ENCODE measurements at places on chromosomes 4 and X.

DNA sequence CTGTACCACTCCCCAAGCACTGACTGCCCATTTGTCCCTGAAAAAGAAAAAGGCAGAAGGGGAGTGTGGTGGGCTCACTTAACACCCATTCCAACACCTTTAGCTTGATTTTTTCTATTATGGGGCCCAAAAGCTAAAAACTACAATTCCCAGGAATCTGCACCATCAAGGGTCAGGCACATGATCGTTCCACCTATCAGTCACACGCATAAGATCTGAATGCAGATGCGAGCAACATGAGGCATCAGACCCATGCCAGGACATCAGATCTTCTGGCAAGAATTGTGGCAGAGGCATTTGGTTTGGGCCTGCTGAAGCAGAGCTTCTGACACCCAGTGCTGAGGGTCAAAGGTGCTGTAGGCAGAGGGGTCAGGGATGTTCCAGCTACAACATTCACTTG lies 595.9 kb downstream of the BCOR start:
- no peak for DNase-seq

DNA sequence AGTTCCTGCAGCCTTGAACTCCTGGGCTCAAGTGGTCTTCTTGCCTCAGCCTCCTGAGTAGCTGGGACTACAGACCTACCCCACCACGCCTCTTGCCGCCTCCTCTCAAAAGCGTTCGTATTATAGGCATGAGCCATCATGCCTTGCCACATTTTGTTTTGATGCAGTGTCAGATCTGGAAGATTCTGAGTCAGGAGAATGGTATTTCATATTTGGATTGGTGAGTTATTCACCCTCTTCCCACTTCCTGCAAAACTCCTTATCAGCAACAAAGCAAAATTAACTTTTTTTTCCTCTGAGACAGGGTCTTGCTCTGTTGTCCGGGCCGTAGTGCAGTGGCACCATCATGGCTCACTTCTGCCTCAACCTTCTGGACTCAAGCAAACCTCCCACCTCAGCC lies 29.6 kb downstream of the REST start:
- no peak for DNase-seq

- DNase-seq: no peak
Measured at GRCh38 chrX:148582353-148582752, 81.9 kb downstream of the AFF2 start.

DNA sequence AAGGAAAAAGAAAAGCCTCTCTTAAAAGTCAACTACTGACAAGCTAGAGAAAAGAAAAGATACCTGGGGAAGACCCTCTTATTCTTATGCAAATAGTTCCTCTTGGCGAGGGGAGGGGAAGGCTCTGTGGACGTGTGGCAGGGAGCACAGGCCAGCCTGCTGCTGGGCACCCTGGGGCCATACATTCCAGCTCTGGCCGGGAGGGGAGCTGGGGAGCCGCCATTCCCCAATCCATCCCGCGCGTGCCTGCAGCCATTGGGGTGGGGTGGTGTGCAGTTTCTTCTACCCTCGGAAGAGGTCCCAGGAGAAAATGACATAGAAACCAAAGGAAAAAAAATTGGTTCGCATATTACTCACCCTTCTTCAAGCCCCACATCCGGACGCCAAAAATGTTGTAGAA lies 1496.4 kb downstream of the RPA4 start:
- DNase-seq: no peak

DNA sequence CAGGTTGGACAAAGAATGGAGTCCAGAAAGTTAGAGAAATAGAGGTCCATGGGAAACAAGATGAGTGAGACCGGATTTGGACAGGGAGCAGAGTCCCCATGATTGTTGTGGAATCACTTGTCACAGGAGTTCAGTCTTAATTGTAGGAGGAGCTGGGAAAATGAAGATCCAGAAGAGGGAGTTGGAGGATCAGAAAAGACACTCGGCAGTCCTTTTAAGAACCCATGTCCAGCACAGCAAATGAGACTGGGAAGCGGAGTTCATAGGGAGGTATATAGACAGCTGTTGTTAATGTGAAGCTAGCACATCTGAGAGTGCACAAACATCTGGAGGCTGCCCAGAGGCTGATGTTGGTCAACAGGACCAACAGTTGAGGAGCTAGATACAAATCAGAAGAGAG lies 111.4 kb upstream of the RXFP1 start:
- DNase-seq: no peak

DNA sequence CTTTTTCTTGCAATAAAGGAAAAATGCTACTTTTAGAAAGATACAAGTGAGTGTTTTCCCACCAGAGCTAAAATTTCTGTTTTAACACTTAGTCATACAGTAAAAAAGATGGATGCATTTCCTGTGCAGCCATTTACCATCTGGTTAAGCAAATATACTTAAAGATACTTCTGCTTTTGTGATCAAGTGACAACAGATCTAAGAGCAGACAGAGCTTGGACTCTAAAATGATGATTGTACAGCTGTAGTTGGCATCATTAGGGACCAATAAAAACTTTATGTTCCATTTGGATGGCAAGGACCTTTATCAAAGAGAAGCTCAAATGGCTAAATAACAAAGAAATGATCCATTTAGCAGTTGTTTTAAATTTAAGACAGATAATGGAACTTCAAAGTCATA lies 270.8 kb downstream of the FSTL5 start:
- no peak for DNase-seq

DNA sequence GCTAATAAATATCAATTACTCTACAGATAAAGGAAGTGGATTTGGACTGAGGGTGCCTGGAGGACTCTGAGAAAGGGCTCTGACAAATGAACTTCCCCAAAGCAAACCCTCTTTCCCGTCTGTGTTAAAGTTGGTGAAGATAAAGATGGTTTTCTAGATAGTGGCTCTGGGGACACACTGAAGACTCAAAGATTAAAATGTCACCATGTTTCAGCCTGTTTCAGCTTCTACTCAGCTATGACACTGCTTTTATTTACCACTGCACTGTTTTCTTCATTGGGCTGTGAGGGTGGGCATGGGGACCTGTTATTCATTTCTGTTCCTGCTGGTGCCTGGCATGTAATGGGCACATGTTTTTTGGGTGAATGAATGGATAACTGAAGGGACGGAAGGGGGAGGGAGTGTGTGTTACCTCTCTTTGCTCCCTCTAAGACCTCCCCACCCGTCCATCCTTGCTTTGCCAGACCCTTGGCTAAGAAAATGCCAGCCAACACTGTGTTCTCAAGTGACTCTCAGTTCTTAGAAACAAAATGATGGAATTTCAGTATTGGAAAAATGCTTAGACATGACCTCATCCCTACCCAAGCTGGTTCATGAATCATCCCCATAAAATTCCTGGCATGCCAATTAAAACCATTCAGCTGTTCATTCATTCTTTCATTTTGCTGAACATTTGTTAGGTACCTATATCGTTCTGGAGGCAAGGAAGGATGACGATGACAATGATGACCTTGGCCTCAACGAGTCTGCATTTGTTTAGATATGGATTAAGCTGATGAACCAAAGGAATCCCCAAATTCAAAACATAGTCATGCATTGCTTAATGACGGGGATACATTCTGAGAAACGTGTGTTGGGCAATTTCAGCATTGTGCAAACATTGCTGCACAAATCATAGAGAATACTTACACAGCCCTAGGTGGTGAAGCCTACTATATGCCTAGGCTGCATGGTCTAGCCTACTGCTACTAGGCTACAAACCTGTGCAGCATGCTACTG lies 13.4 kb upstream of the STK32B start:
- DNase-seq: no peak

GRCh38 chrX:123814343-123814742 lies 45.5 kb upstream of the XIAP start:
- no peak for DNase-seq

DNA sequence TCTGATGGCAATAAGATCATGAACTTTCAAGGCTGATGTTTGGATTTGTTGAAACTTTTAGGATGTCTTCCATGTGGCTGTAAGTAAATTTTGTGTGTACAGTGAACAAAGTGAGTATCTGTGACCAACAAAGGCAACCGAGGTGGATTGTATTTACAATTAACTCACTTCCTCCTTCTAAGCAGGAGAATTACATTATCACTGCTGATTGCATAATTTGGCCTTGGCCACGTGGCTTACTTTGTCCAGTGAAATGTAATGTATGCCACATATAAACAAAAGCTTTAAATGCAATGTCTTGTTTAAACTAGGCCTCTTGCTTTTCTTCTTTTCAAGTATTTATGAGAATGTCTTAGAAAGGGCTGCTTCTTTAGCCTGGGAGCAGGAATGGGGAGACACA lies 66.3 kb upstream of the MAD2L1 start:
- no peak for DNase-seq

GRCh38 chr4:2734612-2735011 lies 21.5 kb downstream of the TNIP2 start:
- no peak for DNase-seq

DNA sequence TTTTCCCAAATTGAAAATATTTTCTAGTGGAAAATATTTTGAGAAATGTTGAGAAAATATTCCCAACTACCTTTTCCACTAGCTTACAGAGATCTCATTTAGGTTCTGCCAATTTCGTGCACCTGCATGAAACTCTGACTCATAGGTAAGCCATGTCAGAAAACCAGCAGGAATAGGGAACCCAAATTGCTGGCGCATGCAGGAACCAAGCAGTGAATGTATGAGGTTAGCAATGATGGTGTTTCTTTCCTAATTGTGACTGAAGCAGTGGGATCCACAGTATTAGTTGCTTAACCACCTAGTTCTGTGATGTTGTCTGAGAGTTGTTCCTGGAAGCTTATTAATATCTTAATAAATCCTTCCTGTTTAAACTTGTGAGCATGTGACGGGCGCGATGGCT lies 381.0 kb upstream of the TRAM1L1 start:
- no peak for DNase-seq

DNA sequence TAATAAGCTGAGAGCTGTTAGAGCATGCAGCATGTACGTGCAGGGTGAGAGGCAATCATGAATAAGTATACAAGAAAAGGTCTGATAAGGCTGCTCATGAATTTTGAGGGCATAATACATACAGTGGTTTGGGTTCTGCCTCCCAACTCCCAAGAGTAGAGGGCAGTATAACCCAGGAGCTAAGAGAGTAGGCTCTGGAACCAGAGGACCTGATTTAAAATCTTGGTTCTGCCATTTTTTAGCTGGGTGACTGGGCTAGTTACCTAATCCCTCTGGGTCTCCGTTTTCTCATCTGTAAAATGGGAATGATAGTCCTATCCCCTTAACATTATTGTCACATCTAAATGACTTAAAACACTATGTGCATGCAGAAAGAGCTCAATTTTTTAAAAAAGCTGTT lies 85.3 kb downstream of the LNX1 start:
- DNase-seq: no peak

GRCh38 chr4:114187592-114187991 lies 208.1 kb upstream of the ARSJ start:
- DNase-seq: no peak

DNA sequence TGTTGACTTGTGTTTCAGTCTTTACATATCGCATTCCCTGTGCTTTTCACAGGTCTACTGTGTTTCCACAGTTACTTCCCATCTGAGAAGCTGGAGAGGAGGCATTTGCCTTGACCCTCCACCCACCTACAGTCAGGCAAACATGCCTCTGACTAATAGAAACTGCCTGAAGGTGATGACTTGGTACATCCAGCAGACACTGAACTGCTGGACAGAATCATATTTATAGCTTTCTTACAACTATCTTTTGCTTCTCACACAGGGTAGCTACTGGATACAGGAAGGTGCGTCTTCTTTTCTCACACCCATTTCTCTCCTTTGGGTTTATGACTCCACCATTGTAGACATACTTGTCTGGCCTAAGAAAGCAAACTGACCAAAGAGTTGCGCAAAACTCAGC lies 58.0 kb downstream of the VGLL1 start:
- no peak for DNase-seq

- DNase-seq: no peak
Measured at GRCh38 chr4:74738464-74739143, 55.7 kb downstream of the BTC start.

DNA sequence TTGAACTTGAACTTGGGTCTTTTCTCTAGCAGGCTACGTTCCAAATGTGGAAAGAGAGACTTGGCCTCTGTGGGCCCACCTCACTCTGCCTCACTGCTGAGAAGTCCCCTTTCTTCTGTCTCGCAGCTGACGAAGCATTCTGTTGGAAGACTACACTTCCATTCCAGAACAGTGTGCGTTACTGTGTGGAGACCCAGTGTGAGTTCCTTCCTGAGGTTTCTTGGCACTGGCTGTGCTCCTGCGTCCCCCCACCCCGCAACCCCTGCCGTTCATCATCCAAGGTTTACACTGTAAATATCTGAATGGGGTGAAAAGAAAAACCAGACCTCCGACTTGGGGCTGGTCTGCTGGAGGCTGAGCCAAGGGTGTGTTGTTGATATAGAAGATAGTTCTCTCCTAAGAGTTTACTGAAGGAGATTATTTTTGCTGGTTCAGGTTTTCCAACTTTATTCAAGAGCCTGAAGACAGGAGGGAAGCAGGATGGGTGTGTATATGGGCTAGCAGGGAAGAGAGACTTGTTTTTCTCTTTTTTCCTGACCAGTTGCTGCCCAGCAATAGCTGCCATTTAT lies 34.7 kb downstream of the NHSL2 start:
- DNase-seq: no peak

DNA sequence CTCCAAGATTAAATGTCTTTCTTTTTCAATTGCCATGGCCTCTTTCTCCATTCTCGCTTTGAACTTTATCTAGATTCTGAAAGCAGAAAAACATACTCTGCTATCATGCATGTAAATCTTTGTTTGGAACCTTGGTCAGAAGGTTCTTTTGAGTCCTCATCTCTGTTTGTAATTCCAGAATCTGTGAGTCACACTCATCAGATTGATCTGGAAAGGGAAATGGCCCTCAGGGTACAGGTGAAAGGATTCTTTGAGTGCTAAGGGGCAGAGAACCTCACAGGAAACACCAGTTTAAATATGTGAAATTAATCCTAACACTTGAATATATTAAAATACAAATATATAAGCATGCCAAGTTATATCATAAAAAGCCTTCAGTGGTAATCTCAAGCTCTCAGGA lies 211.0 kb upstream of the ADGRL3 start:
- no peak for DNase-seq

DNA sequence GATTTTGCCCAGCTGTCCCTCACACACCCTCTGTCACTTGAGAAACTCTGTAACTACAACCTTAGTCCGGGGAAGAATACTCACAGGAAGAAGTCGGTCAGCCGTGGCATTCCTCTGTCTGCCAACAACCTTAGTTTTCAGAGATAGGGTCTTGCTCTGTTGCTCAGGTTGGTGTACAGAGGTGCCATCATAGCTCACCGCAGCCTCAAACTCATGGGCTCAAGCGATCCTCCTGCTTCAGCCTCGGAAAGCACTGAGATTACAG lies 12.2 kb upstream of the SPCS3 start:
- no peak for DNase-seq

DNA sequence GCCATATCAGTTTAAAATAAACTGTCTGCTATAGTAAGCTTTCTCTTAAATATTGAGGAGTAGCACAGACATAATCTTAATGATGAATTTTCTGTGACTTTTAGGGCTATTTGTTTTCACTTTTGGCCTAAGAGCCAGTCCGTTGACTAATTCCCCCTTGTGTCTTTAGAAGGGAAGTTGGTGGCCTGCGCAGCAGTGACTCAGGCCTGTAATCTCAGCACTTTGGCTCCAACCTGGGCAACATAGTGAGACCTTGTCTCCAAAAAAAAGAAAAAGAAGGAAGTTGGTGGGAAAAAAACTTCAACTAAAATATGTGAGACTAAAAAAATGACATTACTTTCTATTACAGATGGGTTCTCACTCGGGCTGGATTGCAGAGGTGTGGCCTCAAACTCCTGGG lies 3.4 kb downstream of the NCAPG start:
- no peak for DNase-seq

- no peak for DNase-seq
Measured at GRCh38 chr4:170931321-170931720, 841.6 kb upstream of the AADAT start.

GRCh38 chrX:252244-252956 lies 28.8 kb upstream of the PLCXD1 start:
- DNase-seq: no peak
